ENCODE measurements at places on chromosomes 2 and 18.
A peak's percentile ranks its signal among the peaks of the same experiment; 100 is the strongest.

- DNase-seq, result no peak
These were observed 43.2 kb upstream of the LOXHD1 start for GRCh38 chr18:46700066-46700824.

GRCh38 chr2:173027181-173028128 is 48.2 kb upstream of the MAP3K20 start:
- peak; percentile 63 for DNase-seq

DNA sequence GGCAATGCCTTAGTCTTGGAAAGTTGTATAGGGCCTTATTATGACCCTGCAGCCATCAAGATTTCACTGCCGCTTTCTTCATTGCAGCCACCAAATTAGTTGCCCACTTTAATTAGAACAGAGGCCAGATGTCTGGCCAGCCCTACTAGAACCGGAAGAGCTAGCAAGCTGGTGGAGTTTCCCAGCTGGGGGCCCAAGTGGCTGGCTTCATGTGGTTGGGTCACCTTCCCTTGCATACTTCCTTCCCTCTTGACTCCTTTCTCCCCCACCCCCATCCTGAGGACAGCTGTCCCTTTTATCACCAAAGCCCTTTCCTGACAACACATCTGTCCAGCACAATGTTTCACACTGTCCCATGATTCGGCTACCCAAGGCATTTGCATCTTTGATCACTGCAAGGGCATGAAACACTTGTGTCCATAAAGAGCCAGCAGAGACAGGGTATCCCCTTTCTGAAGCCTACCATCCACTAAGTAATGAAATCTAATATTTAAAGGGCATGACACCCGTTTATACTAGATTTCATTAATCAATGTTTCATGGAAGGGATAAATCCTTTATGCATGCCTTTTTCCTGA is 187.2 kb downstream of the BCL11A start:
- no peak for DNase-seq

- DNase-seq, result no peak
These were observed 180.1 kb downstream of the MGAT5 start for GRCh38 chr2:134433979-134434378.

- no peak for DNase-seq
These were observed 21.0 kb upstream of the NRP2 start for GRCh38 chr2:205661281-205661680.

DNA sequence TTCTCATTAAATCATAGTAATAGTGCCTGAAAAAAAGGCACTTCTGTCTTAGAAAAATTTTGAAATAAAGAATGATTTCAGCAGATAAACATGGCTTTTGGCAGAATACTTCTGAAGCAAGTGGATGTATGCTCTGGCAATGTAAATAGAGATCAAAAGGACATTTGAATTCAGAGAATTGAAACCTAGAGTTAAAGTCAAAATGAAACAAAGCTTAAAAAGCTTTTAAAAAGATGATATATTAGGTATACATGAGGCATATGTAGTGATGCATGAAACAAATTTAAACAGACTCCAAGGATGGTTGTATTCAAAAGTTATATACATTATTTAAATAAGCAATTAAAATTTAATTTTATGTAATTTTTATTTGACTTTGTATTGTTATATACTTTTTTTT is 1344.5 kb upstream of the TMEFF2 start:
- no peak for DNase-seq

GRCh38 chr2:28401411-28401810 is 8.8 kb downstream of the FOSL2 start:
- DNase-seq, result no peak

- DNase-seq, result no peak
These were observed 13.9 kb downstream of the AFTPH start for GRCh38 chr2:64537991-64538390.

- no peak for DNase-seq
These were observed 195.7 kb downstream of the LPIN1 start for GRCh38 chr2:11942178-11942569.

DNA sequence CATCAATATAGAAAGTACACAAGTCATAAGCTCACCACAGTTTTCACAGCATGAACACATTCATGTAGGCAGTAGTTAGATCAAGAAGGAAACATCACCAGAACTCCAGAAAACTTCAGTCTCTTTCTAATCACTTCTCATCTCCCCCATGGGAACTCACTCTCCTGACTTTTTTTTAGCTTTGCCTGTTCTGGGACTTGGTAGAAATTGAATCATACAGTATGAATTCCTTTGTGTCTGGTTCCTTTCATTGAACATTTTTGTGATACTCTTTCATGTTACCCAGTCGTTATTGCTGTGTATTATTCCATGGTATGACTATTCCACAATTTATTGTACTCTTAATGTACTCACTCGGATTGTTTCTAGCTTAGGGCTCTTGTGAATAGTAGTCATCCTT is 160.2 kb downstream of the TAF4B start:
- no peak for DNase-seq

GRCh38 chr2:140604096-140604495 is 1526.7 kb downstream of the LRP1B start:
- DNase-seq, result no peak

- DNase-seq, result peak; percentile 20
These were observed 230.9 kb upstream of the SMAD2 start for GRCh38 chr18:48161191-48161910.

GRCh38 chr18:3380384-3380961 is 69.5 kb upstream of the TGIF1 start:
- no peak for DNase-seq

DNA sequence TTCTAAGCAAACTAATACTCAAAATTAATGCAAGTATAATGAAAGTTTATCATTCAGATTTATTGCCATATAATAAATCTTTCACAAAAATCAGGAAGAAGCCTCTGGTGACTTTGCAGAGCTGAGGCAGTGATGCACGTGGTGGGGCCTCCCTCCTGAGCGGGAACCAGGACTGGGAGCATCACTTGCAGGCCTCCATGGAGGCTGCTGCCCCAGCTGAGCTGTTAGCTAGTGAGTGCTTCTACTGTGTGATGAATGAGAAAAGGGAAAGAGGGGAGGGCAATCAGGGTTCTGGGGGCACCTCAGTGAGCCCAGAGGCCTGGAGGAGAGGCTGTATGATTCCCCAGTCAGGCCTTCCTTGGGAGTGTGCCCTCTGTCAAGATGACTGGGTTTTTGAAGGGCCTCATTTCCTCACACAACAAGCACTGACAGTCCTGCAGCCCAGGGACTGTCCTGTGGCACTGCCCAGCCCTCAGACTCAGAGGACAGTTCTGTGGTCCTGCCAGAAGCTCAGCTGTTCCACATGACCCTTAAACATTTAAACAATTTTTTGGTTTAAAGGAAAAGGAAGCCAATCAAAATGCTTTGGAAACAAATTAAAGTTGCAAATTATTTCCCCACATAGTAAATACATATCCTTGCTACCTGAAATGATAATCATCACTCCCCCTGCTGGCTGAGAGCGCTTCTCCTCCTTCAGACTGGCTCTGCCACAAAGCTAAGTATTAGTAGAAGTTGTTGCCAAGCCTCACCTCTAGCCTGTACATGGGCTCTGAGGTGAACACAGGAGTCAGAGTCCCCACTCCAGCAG is 90.9 kb upstream of the SMAD7 start:
- DNase-seq, result no peak

- DNase-seq, result no peak
These were observed 7.6 kb upstream of the LPIN1 start for GRCh38 chr2:11738589-11739436.

- no peak for DNase-seq
These were observed 4.3 kb downstream of the DLX1 start for GRCh38 chr2:172089633-172090032.

- no peak for DNase-seq
These were observed 59.0 kb downstream of the SMAD7 start for GRCh38 chr18:48891721-48892120.

DNA sequence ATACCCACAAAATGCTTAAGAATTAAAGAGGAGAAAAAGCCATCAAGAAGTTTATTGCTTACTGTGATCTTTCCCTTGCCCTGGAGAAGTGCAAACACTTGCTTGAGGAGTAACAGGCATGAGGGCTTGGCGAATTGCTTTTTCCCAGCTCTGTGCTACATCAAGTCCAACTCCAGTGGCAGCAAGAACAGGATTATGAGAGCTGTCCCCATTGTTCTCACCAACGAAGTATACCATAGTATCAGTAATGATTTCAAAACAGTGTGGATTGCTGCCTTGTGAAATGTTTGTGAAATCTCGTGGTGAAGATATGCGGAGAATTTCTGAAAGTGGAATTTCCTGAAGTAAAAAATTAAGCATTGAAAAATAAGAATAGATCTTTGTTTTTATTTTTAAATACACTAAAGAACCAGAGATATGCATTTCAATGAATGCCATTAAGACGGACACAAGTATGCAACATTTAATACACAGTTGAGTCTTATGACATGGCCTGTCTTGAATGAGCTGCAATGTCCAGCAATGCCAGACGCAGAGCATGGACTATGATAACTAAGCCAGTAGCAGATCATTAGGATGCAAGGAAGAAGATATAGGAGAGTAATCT is 43.0 kb downstream of the NDUFAF7 start:
- DNase-seq, result no peak

DNA sequence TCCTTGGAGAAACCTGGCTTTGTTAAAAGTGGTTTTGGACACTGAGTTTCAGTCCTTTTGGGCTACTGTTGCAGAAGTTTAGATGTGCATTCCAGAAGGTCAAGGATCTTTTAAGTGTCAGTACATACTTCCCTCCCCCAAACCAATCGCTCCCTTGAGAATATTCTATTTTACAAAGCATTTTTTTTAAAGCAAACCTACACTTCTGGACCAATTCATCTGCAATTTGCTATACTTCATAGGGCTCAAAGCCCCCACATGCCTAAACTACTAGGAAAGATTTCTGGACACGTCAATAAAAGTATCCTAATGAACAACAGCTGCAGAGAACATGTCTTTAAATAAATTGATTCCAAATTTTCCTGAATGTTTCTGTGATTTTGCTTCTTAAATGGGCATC is 157.6 kb downstream of the RDH14 start:
- no peak for DNase-seq

- DNase-seq, result no peak
These were observed 4.4 kb upstream of the SMAD7 start for GRCh38 chr18:48954886-48955819.

GRCh38 chr18:69097349-69097748 is 299.5 kb downstream of the CCDC102B start:
- DNase-seq, result no peak

DNA sequence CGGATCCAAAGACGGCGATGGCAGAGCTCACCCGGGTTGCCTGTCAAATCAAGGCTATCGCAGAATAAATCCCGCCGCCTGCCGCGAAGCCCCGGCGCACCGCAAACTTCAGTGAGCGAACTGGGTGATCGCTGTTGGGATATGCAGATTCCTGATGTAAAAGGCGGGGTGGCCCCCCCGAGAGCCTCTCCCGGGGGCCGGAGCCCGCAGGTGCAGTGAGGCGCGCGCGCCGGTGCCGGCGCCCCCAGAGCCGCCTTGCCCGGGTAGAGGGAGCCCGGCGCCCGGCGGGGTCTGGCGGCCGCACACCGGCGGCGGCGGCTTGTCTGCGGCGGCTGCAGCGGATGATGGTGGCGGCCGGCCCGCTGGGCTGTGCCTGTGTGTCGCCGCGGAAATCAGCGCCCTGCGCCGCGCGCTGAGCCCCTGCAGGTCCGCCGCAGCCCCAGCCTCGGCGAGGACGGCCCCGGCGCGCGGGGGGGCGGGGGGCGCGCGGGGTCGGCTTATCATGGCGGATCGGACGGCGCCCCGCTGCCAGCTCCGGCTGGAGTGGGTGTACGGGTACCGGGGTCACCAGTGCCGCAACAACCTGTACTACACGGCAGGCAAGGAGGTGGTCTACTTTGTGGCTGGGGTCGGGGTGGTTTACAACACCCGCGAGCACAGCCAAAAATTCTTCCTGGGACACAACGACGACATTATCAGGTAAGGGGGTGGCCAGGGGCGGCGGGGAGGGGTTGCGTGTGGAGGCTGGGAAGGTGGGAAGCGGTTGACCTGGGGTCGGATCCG is 1.3 kb downstream of the EML6 start:
- DNase-seq, result no peak

DNA sequence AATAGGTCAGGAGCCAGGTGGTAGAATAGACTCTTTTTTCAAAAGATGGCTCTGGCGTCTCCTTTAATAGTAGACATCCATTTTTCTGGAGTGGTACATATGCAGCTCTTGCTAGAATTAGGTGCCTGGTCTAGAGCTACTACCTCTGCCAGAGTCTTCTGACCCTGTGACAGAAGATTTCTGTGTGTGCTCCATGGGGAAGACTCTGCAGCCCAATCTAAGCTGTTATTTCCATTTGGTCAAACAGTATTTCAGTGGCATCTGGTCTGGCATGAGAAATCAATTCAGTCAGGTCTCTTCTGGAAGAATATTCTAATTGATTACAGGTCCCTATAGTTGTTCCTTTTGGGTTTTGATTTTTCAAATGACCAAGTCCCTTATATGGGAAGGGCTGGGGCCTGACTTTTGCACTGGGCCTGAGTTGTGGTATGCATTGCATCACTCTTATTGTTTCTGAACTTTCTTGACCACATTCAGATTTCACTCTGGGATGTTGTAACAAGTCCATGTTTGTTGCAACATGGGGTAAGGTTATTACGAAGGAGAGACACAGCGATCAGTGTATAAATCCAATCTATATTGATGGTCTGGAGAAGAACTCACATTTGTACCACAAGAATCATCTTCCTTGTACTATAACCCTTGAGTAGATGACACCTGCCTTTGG is 12.1 kb downstream of the MXD1 start:
- no peak for DNase-seq

Measured in stimulated activated CD8-positive, alpha-beta memory T cell treated with anti-CD3 and anti-CD28 coated beads, Interleukin-15, amount 100 ng/mL, for 1 hour (primary cell).